ENCODE measurements at places on chromosomes 12 and 14.
A peak's percentile ranks its signal among the peaks of the same experiment; 100 is the strongest.

GRCh38 chr12:66638666-66639065 is 40.2 kb downstream of the GRIP1 start:
- DNase-seq, result no peak

DNA sequence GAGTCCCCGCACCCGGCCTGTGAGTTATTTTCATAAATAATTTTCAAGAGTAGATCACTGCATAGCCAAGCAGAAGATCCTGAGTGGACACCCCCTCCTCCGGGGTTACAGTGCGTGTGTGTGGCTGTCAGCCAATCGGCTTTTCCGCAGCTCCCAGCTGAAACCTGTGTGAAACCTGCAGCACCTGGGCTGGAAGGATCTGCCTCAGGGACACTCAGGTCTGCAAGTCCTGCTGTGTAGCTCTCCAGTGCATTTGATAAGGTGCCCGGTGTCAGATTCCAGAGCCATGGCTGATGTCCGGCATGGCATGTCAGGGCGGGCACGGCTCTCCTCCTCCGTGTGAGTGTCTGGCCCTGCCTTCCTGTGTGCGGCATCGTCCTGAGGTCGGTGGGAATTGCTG is 124.8 kb downstream of the GLT1D1 start:
- DNase-seq, result no peak

DNA sequence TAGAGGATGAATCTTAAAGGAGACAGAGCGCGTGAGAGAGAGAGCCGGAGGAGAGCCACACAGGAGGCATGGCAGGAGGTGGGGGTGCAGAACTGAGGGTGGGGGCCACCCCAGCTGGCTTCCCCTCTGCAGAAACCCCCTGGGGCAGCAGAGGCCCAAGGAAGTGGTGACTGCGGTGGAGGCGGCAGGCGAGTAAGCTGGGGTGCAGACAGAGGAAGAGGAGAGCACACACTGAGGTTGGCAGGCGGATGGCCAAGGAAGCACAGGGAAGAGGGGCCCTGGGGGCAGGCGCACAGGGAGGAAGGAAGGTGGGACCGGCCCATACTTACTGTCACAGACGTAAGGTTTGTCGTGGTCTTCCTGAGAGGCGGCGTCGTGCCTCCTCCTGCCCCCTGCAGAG is 179.8 kb downstream of the DPF3 start:
- no peak for DNase-seq

DNA sequence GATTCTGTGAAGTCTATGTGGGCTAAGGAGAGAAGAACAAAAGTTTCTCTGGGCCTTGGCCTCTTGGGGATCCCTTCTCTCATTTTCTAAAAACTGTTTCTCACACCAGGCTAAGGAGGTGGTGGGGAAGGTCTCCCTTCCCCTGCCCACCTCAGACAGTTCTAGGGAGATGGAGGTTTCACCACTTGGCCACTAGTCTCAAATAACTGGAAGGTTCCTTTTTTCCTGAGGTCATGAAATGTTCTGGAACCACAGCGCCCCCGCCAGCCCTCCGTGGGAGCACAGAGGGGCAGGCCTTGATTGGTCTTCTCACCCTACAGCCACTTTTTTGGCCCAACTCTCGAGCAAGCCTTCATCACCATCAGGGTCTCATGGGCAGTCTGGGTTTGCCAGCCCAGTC is 12.6 kb downstream of the C12orf43 start:
- DNase-seq, result no peak

- no peak for DNase-seq
These were observed 116.4 kb downstream of the PTPRB start for GRCh38 chr12:70520847-70521246.

DNA sequence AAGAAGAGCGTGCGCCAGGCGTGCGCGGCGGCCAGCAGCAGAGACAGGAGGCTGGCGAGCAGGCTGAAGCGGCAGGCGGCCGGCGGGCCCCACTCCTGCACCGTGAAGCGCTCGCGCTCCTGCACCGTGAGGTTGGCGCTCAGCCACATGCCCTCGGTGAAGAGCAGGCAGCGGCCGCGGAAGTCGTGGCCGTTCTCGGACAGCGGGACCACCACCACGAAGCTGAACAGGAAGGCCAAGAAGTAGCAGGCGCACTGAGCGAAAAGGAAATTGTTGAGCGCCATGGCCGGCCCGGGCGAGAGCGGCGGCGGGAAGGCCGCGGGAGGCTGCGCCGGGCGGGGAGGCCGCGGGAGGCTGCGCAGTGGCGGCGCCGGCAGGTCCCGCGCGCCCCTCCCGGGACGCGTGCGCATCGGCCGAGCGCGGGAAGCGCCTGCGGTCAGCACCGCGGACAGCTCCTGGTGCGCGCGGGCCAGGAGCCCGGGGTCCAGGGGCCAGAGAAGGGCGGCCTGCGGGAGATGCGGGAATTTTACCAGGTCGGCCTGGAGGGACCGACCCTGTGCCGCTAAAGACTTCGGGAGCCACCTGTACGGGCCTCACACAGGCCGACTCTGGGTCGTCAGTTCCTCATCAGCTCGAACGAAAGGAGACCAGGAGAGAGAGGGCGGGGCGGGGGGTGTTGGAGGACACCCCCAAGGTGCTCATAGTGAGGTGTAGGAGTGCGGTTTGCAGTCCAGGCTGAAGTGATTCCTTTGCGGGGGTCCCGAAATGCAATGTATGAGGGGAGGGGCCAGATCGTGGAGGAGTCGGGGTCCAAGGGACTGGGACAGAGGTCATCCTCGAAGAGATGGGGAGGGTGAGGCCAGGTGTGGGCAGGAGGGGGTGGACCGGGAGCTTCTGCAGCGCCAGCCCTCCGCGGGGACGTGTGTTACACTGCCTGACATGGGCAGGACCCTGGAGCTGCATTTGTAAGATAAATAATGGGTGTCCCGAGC is at the start of gene TMEM179:
TMEM179 (minus strand) TSS at position 315 of the 992 bp plus-strand sequence; CDS start at position 284, 31 bp downstream.
- no peak for DNase-seq

DNA sequence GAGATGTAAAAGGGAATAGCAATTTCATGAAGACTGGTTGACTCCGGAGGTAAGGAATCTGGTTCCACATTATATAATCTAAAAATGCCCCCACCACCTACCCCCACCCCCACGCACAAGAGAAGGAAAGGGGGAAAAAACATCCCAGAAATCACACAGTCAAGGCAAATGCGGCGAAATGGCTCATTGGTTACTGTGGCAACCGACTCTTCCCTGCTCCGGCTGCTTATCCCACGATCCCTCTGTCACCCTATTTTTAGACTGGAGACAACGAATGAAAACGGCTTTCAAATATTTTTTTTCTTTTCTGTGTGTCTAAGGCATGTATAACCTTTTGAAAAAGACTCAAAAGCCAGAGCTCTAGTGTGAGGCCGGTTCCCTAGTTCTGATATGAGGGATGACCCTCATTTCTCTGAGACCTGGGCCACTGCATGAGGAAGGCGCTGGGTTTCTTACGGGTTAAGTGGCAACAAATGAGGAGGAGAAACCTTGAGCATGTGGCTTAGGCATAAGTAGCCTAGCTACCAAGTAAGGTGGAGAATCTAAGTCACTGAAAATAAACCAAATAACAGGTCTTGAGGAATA is 148.3 kb upstream of the GRIN2B start:
- DNase-seq, result no peak

GRCh38 chr12:109606320-109607028 is 32.9 kb downstream of the MVK start:
- DNase-seq, result no peak

- DNase-seq, result no peak
These were observed 131.2 kb upstream of the TBX3 start for GRCh38 chr12:114815026-114815795.

GRCh38 chr12:64450711-64451486 is 1.0 kb upstream of the TBK1 start:
- no peak for DNase-seq

DNA sequence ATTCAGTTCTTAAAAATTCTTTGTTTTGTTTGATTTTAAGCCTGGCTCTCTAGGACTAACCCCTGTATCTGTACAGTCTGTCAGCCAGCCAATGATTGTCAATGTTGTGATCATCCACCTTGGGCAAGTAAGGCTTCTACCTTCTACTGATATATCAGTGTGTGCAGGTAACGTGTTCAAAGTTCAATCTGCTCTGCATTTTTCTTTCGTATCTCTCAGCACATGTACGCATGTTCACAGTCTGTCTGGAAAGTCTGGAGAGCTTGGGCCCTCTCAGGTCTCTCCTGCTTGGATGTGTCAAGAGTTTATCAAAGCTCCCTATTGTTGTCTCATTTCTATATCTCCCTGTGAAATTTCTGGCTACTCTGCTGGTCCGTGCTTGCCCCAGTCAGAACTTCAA is 138.6 kb upstream of the VRK1 start:
- DNase-seq, result no peak

GRCh38 chr14:47730296-47730695 is 54.9 kb upstream of the MDGA2 start:
- DNase-seq, result no peak

- no peak for DNase-seq
These were observed 167.5 kb upstream of the NOVA1 start for GRCh38 chr14:26765301-26765700.

- DNase-seq, result peak; percentile 66
These were observed at the start of gene CLMN for GRCh38 chr14:95319312-95320077. TSS of gene CLMN (minus strand) at chr14:95319908. CDS start at chr14:95319792, 116 bp downstream.

GRCh38 chr14:105010891-105011291 is 10.0 kb downstream of the CDCA4 start:
- no peak for DNase-seq

DNA sequence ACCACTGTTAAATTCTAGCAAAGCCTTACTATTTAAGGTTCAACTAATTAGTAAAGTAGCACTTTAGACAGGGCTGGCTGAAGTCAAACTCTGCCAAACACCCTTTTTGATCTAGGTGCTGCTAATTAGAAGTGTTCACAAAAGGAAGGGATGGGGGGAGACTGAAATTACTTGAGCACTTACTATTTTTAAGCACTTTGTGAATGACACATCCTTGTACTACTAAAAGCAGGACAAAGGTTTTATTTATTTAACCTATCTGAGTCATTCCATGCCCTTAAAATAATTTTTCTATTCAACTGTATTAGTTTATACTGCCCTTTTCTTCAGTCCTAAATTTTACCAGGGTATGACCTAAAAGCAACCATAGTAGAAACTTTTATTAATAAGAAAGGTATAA is 20.1 kb downstream of the MBIP start:
- DNase-seq, result no peak

DNA sequence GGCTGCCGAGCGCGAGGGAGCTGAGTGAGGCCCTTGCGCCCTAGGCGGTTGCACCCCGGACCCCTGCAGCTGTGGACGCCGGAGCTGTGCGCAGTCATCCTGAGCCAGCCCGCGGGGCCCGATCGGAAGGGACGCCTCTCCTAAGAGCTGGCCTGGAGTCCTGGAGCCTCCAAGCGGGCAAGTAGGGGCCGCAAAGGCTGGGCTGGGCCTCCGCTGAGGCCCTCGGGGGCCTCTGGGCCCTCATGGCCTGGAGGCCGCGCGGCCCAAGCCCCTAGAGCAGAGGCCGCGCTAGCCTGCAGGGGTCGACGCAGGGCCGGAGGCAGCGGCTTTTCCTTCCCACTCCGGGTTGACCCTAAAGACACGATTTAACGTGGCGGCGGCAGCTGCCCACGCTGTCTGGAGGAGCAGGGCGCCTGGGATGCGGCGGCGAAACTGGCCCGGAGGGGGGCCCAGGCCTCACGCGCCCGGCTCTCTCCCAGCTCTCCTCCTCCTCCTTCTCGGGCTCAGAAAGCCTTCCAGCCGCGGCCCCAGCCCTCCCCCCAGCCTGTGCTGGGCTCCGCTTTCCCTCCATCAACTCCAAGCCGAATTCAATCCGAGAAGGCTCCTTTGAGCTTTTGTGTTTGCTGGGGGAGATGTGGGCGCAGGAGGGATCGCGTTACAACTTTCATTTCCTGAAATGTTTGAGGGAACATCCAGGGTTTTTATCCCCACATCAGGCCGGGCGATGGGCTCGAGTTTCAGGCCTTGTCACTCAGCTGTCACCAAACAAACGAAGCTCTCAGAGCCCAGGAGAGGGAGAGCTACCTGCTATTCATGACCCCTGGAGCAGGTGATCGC is 11.6 kb downstream of the SIX1 start:
- DNase-seq, result peak; percentile 42

DNA sequence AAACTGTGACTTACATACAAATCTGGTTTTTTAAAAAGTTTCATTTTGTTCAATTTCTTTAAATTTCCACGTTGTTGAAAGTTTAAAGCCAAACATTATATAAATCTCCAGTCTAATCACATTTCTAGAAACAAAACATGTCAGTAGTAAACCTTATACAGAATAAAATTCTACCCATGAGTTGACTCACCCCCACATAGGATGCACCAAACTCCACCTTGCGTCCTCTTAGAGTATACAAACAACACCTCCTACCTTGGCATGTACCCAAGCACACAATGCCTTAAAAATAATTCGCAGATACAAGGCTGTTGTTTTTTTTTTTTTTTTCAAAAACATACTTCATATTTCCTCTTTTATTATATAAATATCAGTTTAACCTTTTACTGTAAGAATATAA is 3.3 kb downstream of the FBXL14 start:
- DNase-seq, result no peak

DNA sequence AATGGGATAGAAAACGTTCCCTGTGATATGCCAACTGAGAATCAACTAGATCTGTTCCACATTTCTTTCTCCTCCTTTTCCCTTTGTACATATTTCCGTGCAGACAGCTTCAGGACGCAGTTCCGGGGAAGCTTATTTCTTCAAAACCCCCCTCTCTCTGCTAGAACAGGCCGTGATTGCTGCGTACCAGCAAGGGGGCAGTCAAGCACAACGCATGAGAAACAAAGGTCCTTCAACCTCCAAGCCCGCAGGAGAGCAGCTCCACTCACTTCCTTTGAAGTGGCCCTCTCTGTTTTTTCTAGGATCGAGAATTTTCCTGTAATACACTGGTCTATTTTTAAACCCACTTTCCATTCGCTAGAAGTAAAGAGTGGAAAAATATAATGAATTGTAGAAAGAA is 80.8 kb downstream of the ZNF664 start:
- DNase-seq, result peak; percentile 65

GRCh38 chr14:59435987-59436386 is 29.2 kb downstream of the GPR135 start:
- DNase-seq, result no peak

DNA sequence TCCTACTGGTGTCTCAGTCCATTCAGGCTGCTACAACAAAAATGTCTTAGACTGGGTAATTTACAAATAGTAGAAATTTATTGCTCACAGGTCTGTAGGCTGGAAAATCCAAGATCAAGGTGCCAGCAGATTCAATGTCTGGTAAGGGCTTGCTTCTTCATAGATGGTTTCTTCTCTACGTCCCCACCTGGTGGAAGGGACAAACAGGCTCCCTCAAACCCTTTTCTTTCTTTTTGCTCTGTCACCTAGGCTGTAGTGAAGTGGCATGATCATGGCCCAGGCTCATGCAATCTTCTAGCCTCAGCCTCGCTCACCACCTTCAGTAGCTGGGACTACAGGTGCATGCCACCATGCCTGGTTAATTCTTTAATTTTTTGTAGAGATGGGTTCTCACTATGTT is 106.8 kb upstream of the RPH3A start:
- no peak for DNase-seq
